ENCODE measurements at places on chromosomes 16 and 17. TPM values are rescaled to one million over a fixed set of nuclear protein-coding genes. Genes with fewer than 3 reads are reported as not detected.

- DNase-seq: no peak
Observed at GRCh38 chr17:74779501-74779900, 3.4 kb upstream of the NAT9 start.

DNA sequence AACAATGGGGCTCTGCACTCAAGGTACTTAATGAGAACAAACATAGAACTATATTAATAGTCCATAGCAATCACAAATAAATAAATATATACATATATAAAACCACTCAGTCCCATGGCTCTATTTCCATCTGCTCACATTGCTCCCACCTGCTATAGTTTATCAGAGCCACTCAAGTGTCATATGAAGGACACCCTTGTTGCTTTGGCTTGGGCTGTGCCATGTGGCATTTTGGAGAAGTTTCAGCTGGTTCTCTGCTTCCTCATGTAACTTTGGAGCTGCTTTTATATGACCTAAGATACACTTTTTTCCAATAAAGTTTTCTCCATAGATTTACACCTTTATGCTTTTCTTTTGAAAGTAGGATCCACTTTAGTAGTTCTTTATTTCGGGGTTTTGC lies 126.4 kb downstream of the KCNJ2 start:
- no peak for DNase-seq

The KRT32 gene
- total RNA-seq: not detected

DNA sequence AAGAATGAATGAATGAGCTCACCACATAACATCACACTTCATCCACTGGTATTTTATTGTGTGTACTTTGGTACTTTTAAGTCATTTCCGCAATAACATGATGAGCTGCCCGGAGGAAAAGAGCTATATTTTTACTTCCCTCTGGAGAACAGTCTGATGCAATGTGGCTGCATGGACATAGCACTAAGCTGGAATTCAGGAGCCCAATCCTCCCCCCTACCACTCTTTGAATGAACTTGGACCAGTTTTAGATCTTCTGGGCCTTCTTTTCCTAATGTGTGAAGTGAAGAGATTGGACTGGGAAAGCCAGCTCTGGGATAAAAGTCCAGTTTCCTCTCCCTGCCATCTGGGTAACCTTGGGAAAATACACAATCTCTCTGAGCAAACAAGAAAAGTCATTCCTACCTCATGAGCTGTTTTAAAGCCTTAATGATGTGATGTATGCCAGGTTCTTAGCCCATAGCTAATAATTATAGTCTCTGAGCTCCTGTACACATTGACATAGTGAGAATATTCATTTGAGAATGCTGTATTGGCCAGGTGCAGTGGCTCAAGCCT lies 79.3 kb downstream of the ABCC12 start:
- DNase-seq: no peak

DNA sequence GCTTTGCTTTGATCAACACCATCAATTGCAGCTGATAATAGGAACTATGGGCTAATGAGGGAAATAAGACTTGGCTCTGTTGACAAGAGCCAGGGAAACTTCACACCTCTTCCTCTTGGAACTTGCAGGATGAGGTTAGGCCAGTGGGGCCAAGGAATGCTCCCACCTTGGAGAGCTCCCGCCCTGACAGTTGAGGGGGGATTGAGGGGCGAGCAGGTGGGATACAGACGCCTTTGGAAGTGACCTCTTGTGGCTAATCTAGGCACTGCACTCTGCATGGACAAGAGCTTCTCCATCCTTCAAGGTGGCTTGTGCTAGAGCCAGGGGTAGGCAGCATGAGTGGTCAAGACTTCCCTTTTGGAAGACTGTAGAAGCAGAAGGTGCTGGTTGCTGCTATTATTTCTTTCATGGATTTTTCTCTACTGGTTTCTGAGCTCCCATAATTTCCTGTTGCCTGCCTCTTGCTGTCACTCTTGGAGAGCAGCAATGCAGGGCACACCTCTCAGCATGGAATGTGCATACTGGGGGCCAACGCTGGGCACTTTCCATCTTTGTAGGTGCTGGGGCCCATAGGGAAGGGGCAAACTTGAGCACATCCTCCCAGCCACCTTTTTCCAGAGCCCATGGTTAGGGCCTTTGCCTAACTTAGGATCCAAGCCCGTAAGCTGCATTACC lies 2.3 kb upstream of the PHF12 start:
- peak; percentile 72 for DNase-seq

The CBX1 gene
- total RNA-seq: 33.1 TPM

GRCh38 chr16:49158029-49158642 lies 123.5 kb downstream of the CBLN1 start:
- DNase-seq: peak; percentile 9

DNA sequence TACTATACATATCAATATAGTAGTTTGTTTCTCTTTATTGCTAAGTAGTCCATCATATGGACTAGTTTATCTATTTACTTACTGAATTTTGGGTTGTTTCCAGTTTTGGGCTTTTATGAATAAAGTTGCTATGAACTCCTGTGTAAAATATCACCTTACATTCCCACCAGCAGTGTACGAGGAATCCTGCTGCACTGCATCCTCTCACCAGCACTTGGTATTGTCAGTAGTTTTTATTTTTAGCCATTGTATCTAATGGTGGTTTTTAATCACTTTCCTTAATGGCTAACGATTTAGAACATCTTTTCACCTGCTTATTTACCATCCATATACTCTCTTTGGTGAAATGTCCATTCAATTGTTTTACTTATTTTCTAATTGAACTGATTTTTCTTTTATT lies 24.0 kb downstream of the CDC27 start:
- no peak for DNase-seq

The MSLN gene
- total RNA-seq: not detected

The NOD2 gene
- 2.9 TPM for total RNA-seq

GRCh38 chr17:1545618-1546017 lies 17.0 kb downstream of the PITPNA start:
- DNase-seq: no peak

DNA sequence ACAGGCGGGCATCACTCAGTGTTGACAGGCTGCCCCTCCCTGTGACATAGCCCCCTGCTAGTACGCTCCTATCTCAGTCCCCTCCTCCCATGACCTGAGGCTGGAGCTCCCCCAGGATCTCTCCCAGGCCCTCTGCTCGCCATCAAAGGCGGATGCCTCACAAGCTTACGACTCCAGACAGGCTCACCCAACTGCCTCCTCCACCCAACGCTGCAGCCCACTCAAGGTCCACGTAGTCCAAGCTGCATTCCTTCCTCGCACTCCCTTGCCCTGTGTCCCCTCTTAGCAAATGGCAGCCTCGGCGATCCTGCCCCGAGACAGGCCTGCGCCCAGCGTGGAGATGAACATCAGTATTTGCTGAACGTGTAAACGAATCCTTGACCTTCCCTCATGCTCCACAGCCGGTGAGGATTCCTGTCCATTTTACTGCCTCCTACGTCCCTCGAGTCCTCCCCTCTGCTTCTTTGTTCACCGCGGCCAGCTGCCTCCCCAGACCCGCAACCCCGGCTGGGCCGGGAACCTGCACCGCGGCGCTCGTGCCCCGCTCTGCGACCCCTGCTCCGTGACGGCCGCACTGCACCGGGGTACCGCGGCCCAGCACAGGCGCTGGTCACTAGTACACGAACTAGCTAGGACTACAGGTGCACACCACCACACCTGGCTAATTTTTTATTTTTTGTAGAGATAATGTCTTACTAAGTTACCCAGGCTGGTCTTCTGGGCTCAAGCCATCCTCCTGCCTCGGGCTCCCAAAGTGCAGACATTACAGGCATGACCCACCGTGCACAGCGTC lies 838 bp upstream of the TMEM97 start:
- peak; percentile 33 for DNase-seq

DNA sequence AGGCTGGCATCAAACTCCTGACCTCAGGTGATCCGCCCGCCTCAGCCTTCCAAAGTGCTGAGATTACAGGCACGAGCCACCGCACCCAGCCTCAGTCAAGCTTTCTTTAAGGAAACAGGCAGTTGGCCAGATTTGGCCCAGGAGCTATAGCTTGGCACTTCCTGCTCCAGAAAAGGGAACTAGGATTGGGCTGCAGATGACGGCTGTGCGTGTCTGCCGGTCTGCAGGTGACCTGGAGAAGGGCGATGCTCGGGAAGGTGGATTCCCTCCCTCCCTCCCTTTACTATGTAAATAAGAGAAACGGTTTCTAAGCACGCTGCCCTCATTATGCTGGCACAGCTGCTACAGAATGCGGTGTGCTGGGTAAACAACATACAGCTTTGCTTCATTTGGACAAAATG lies 215.9 kb downstream of the RPTOR start:
- peak; percentile 42 for DNase-seq

- no peak for DNase-seq
Observed at GRCh38 chr17:72901083-72901482, 191.4 kb downstream of the SLC39A11 start.

- no peak for DNase-seq
Observed at GRCh38 chr16:15829460-15829859, 27.4 kb downstream of the MYH11 start.

The C16orf92 gene
- not detected for total RNA-seq

GRCh38 chr17:58200024-58200633 lies 7.6 kb downstream of the EPX start:
- peak; percentile 64 for DNase-seq

GRCh38 chr17:63295839-63296590 lies 150.1 kb downstream of the CYB561 start:
- DNase-seq: no peak

The CTRB1 gene
- not detected for total RNA-seq

DNA sequence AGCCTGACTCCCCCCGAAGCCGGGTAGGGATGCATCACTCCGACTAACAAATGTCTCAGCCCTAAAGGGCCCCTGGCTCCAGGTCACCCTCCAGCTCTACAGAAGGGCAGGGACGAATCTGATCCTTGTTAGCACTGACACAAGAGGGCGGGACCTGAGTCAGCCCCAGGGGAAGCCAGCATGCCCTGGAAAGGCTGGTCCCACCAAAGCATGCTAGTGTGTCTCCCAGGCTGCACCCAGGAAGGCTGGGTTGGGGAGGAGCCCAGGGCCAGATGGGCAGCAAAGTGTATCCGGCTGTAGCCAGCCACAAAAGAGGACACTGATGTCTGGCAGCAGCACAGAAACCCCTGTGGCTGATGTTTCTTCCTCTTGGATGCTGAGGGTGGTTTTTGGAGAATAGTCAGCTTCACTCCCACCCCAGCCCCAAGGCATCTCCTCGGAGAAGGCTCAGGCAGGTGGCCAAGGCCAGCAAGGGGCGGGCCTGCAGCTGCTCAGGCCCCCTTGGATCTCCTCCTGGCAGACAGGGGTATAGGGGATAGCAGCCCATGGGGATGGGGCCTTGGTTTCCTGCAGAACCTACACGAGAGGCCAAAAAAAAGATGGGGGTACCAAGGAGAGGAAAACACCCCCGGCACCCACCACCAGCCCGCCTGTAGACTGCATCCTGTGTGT lies 11.0 kb downstream of the NATD1 start:
- DNase-seq: no peak

The SLC16A13 gene
- 21.7 TPM for total RNA-seq

- no peak for DNase-seq
Observed at GRCh38 chr17:57761887-57762286, 16.8 kb upstream of the CCDC182 start.

DNA sequence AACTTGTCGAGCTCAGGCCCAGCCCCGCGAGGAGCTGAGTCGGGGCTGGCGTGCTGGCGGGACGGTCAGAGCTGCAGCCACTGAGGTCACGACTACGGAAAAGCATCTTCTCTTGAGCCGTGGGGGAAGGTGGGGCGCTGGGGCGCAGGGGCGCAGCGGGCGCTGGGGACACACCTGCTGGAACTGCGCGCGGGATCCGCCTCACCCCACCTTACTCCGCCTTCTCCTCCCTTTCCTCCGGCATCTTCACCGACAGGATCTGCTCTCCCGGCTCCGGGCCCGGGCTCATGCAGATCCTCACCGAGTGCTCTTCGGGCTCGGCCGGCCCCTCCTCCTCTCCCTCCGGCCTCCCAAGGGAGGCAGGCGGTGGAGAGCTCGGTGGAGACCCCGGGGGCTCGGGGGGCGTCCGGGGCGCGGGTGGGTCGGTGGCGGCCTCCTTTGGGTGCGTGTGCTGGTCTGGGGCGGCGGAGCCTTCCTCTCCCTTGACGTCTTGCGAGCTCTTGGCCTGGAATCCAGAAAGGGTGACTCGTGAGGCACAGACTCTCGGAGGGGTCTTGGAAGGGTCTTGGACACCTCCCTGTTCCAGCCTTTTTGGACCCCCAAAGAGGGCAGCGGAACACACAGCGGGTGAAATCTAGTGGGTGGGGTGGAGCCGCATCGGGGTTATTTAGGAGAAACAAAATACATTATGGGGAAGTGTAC lies 81.8 kb upstream of the KIFC3 start:
- no peak for DNase-seq

DNA sequence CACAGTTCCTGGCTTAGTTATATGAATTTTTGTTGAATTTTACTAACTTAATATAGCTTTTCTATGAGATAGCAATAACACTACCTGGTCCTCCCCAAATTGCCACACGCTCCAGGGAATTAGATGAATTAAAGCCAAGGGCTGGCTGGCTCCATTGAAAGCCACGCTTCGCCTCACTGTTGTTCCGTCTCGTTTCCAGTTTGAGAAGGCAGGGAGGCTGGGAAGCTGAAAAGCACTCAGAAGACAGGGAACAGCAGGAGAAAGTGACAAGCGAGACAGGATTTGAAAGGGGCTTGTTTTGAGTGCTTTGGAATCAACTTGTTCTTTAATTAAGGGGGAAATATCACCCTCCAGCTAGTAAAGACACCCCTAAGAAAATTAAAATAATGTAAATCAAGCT lies 425.3 kb downstream of the CA10 start:
- no peak for DNase-seq
